ENCODE measurements at places on chromosomes 6 and 20.
A peak's percentile ranks its signal among the peaks of the same experiment; 100 is the strongest.

DNA sequence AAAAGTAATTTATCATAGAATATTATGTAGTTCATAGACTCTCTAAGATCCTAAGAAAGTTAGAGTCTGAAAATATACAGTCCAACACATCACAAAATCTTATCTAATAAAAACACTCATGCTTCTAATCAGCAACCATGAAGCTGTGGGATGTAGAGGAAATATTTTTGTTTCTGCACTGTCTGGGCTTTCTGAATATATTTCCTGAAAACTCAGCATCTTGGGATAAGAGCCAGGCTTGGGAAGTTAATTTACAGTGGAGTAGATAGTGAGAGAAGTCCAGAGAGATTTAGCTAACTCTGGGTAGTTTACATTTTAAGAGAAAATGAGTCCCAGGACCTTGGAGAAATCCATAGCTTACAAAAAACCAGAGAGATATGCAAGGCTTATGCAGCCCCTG lies 150.4 kb upstream of the BMP5 start:
- DNase-seq: no peak

GRCh38 chr20:43658069-43658722 lies 8.7 kb upstream of the MYBL2 start:
- DNase-seq: no peak

- DNase-seq: no peak
These were observed 21.8 kb downstream of the ITPR3 start for GRCh38 chr6:33642897-33643296.

DNA sequence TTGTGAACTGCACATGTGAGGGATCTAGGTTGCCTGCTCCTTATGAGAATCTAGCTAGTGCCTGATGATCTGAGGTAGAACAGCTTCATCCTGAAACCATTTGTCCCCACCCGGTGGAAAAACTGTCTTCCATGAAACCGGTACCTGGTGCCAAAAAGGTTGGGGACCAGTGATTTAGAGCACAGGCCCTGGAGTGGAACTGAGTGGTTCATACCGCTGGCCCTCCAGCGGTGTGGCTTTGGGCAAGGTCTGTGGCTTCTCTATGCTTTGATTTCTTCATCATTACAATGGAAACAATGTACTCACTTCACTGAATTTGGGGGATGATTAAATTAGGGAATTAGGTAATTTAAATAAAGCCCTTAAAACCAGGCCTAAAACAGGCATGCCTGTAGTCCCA lies 36.3 kb downstream of the CD164 start:
- no peak for DNase-seq

GRCh38 chr20:6595704-6596103 lies 171.8 kb upstream of the BMP2 start:
- DNase-seq: no peak

GRCh38 chr20:57586943-57587277 lies 26.0 kb downstream of the PCK1 start:
- no peak for DNase-seq

DNA sequence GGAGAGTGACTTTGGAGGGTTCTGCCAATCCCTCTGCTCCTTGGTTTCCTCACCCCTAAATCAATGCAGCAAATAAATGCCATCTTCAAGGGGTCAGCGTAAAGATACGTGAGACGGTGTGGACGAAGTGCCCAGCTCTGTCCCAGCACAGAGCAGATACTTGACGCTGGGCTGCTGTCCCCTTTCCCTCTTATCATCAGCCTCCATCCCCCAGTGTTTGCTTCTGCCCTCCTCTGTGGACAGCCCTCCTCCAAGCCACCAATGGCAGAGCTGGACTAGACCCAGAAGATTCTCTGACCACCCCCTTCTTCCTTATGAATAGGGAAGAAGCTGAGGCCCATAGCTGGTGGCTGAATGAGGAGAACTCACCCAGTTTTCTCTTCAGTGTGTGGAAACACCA lies 17.7 kb upstream of the PI16 start:
- peak; percentile 9 for DNase-seq

GRCh38 chr6:97113170-97113569 lies 169.8 kb downstream of the MMS22L start:
- DNase-seq: no peak

GRCh38 chr20:59806578-59806975 lies 126.9 kb downstream of the SYCP2 start:
- no peak for DNase-seq

DNA sequence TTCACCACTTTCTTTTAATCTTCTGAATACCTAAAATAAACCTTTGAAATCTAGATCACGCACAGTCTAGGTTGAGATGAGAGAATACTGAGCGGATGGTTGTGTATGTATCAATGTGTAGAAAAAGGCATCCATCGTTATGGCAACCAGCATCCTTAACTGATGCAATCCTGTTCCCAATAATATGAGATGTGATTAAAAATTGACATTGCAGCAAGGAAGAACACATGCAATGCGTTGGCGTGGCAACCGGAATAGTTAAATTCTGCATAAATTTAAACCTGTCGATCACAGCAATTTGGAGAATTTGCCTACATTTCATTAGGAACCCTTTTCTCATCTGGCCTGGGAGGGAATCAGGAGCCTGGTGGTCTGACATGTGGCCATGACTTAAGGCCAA lies 1.3 kb upstream of the L3MBTL1 start:
- no peak for DNase-seq

DNA sequence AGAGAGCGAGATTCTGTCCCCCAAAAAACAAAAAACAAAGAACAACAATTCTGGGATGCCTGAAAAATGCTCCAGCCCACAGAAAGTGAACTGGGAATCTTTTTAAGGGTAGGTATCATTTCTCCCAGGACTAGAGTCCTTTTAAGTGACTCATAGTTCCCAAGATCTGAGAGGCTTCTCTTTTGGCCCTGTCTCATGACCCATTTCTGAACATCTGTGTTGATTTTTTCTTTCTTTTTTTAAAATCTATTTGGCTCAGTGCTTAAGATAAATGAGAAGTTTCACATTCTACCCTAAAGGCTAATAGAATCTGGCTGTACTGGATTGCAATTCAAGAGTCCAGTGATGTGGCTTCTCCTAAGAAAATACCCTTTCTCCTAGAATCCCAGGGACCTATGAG lies 217.6 kb upstream of the FOXQ1 start:
- no peak for DNase-seq

- DNase-seq: no peak
These were observed 4.2 kb upstream of the HLA-DOA start for GRCh38 chr6:33013608-33014007.

DNA sequence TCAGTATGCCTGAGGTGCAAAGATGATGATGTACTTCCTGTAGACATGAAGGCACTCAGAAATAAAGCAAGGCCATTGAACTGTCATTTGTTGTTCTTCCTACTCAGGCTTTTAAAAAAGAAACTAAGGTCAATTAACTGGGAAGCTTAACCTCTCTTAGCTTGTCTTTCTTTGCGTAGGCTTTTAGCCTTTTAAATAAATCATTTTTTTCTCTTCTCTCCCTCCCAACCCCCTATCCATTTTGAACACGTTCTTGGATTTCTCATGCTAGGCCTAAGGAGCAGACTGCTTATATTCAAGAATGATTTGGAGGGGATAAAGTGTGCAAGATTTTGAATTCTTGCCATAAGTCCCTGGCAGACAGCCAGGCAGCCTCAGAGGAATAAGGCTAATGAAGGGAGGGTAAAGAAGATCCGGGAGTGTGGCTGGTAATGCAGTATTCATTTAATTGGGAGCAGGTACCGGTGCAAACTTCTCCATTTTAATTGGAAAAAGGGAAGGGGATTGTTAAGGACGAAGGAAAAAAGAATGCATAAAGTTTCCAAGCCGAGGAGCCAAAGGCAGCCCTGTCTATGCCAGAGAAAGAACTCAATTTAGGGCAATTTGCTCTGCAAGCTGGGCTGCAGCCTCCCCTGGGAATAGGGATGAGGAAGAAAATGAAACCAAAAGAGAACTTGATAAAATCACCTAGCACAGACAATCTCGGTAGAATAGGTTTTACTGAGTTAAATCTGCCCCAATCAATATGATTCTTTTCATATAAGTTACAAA lies 343.8 kb upstream of the MMS22L start:
- DNase-seq: no peak

GRCh38 chr6:100475554-100476320 lies 11.0 kb upstream of the SIM1 start:
- DNase-seq: no peak

- DNase-seq: no peak
These were observed 295.3 kb upstream of the SULF2 start for GRCh38 chr20:48080583-48080982.

GRCh38 chr6:110996691-110997090 lies 14.9 kb downstream of the RPF2 start:
- DNase-seq: no peak

- DNase-seq: no peak
These were observed 18.6 kb upstream of the HBS1L start for GRCh38 chr6:135073217-135073616.

DNA sequence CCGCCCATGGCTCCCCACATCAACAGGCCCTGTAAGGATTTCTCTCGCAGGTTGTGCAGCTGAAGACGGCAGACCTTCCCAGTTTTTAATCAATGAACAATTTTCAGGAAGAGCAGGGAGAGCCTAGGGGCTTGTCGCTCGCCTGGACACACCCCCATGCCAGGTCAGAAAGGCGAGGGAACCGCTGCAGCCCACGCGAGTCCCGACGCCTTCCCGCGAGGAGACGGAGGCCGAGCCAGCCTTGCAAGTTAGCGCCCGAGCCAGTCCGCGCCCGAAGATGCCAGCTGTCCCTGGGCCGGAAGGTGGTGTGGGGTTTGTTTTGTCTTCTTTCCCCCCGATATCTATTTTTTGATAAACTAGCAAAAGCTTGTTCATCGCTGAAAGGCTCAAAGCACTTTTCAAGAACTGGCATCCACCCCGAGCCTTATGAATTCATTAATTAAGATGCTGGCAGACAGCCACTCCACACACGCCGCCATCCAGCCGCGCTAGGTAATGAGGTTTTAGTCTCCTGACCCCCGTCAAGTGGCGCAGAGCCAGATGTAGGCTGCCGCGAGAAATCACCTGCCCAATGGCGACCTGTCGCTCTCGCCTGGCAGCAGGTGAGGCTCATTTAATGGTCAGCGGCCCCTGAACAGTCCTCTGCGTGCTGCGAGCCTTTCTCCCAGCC lies 6.6 kb downstream of the CCDC167 start:
- DNase-seq: no peak

- DNase-seq: no peak
These were observed 11.8 kb downstream of the FRMD1 start for GRCh38 chr6:168067081-168067759.

- no peak for DNase-seq
These were observed 28.0 kb upstream of the ASIP start for GRCh38 chr20:34213213-34213612.

GRCh38 chr6:70846207-70846835 lies 110.5 kb downstream of the B3GAT2 start:
- DNase-seq: no peak

DNA sequence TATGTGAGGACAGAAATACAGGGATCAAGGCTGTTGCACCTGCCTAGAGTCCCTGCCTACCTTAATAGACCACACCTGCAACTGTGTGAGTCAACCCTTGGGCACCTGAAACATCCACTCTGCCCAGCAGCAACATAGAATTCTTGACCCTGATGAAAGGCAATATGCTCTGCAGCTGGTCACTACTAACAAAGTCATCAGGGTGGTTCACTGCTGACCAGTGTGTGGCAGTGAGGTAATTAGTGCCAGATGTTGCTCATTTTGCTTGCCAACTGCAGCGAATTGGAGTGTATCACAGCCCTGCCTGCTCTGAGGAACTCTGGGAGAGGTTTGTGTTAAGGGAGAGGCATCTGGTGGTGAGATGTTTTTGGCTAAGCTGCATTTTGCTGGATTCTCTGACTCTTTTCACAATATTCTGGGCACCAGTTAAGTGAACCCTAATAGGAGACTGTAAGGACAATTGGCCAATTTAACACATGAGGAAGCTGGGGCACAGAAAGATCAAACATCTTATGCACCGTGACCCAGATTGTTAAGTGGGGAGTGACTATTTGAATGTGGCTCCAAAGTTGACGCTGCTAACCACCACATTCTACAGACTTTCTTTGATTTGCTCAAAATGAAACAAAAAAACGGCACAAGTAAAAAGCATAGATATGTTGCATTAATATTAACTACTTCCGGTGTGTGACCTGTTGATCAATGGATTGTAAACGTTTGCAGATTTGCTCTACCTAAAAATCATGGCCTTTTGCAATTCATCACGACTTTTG lies 61.9 kb upstream of the OPRM1 start:
- DNase-seq: no peak

- DNase-seq: no peak
These were observed 408.2 kb upstream of the FKBP1C start for GRCh38 chr6:62803094-62803493.

- no peak for DNase-seq
These were observed 9.0 kb downstream of the TEAD3 start for GRCh38 chr6:35487658-35488516.

DNA sequence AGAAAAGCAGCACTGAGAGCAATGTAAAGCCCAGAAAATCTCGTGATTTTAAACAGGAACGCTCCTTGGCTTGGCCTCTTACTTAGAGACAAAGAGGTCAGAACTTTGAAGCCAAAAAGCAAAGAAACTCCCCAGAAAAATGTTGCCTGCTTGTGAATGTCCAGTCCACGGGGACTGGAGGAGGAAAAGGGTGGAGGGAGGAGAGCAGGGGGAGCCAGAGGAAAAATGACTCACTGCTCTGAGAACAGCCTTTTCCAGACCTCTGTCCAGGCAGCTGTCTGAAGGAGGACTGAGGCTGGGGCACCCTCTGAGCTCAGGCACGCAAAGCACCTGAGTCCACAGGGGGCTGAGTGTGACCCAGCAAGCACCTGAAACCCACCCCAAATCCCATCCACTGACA lies 64.7 kb downstream of the TRAM2 start:
- DNase-seq: no peak

DNA sequence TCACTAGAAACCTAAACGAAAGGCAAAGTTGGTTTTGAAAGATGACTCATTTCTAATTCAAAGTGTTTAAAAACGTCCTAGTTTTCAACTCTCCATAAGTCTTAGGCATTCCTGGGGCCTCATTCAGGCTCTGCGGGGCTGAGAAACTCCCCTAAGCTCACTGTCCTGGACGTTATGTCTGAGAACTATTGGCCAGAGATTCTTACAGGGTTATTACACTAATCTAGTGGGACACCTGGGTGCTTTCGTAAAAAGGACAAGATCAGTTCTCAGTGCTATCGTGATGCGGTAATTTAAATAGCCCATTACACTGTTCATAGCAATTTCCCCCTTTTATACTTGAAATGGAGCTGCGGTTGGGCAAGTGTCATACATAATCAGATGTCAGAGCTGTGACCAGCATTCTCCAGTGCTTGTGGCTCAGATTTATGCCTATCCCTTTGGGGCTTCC lies 280.9 kb downstream of the QKI start:
- DNase-seq: no peak

DNA sequence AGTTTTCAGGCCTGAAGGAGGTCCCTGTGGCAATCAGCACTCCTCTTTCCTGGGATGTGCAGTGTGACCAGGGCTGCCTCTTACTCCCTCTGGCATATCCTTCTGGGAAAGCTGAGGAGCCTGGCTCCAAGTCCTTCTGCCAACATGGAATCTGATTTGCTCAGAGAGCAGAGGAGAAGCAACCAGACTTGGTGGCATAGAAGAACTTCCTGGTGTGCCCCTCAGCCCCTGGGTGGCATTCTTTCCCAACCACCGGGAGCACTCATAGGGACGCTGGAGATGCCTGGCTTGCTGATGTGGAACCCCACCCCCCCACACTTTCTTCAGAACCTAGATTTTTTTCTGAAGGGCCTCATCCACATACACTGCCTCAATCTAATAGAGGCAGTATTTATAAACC lies 107.6 kb upstream of the TRAF3IP2 start:
- no peak for DNase-seq
